ENCODE measurements at places on chromosomes 5 and 9. TPM values are rescaled to one million over a fixed set of nuclear protein-coding genes. Genes with fewer than 3 reads are reported as not detected.
A peak's percentile ranks its signal among the peaks of the same experiment; 100 is the strongest.

The GPR150 gene
- 0.16 TPM for total RNA-seq

- no peak overlapping the region for H3K27ac ChIP-seq
- H3K36me3 ChIP-seq: no peaks in the 10 kb centered on the region
- peaks cover 5% of the 10 kb centered on the region for H3K4me1 ChIP-seq
- no peak for DNase-seq
- no peak overlapping the region for H3K4me3 ChIP-seq
These were observed 35.9 kb downstream of the SVEP1 start for GRCh38 chr9:110543631-110544051.

The CDH9 gene
- total RNA-seq: not detected

The TAF11L7 gene
- not detected for total RNA-seq

- no peaks in the 10 kb centered on the region for H3K36me3 ChIP-seq
- H3K27me3 ChIP-seq: no peaks in the 10 kb centered on the region
- H3K4me3 ChIP-seq: no peak overlapping the region
- H3K4me1 ChIP-seq: peaks cover 17% of the 10 kb centered on the region
These were observed 121.8 kb downstream of the GCNT1 start for GRCh38 chr9:76580820-76581219.

DNA sequence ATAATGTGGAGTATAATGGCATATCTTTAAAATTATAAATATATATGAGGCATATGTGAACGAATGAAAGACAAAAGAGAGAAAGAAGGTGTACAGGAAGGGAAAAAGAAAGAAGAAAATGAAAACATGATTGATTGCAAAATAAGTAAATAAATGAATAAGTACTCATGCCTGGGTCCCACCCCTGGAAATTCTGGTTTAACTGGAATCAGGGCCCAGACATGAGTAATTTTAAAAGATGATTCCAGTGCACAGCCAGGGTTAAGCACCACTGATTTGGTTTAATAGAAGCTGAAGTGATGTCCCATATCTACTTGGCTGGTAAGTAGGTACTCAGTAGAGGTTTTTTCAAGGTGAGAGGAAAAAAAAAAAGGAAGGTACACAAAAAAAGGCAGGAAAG lies 34.0 kb upstream of the HOMER1 start:
- H3K36me3 ChIP-seq: no peaks in the 10 kb centered on the region
- peaks cover 4% of the 10 kb centered on the region for H3K4me1 ChIP-seq
- H3K4me3 ChIP-seq: no peak overlapping the region
- no peak overlapping the region for H3K27ac ChIP-seq
- DNase-seq: no peak
- H3K27me3 ChIP-seq: no peaks in the 10 kb centered on the region

- no peak for DNase-seq
- peaks cover 19% of the 10 kb centered on the region for H3K4me1 ChIP-seq
- peaks cover 3% of the 10 kb centered on the region for H3K27me3 ChIP-seq
- H3K4me3 ChIP-seq: no peak overlapping the region
These were observed 119.6 kb upstream of the NFIB start for GRCh38 chr9:14433351-14434157.

The CATSPER3 gene
- not detected for total RNA-seq

DNA sequence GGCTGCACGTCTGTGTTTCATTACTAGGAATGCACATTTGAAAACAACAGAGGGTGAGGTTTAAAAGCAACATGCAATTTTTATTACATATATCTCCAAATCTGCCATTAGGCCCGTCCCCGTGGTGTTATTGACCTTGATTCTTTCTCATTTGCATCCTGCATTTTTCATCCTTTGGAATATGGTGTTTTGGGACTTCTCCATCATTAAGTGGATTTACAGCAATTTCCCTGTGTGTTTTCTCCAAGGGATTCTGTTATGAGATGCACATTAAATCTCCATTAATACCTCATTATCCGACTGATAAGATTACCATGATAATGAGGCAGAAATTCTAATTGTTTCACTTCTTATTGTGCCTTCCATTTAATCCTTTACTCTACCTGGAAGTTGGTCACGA lies 117.6 kb downstream of the GAPVD1 start:
- H3K4me3 ChIP-seq: no peak overlapping the region
- no peak overlapping the region for H3K27ac ChIP-seq
- no peak for DNase-seq
- H3K27me3 ChIP-seq: peaks cover 8% of the 10 kb centered on the region
- H3K4me1 ChIP-seq: peaks cover 5% of the 10 kb centered on the region
- no peaks in the 10 kb centered on the region for H3K36me3 ChIP-seq

The ZNF354B gene
- 18.9 TPM for total RNA-seq

DNA sequence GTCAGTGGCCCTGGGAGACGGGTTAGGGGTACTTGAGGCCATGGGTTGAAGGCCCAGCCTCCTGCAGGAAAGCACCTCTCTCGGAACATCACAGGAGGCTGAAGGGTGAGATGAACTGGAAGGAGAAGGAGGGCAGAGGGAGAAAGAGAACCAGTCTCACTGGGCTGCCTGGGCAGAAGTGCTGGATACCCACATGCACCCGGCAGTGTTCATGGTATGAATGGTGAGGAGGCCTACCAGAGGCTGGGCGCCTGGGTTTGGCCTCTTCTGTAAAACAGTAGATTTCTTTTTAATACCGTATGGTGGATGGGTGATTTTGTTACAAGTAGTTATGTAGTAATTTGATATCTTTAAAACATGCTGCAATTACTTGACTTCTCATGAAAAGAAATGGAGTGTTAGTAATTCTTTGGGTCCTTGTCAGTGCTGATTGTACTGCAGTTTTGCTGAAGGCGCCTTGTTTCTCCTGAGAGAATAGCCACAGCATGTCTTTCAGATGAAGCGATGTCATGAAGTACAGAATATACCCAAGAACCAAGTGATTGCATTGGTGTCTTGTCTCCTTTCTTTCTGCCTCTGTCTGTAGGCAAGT lies 258.6 kb downstream of the FANCC start:
- DNase-seq: no peak
- no peak overlapping the region for H3K4me3 ChIP-seq
- peak overlapping the region; percentile 99 for H3K27ac ChIP-seq
- H3K4me1 ChIP-seq: peaks cover 76% of the 10 kb centered on the region
- H3K27me3 ChIP-seq: no peaks in the 10 kb centered on the region
- H3K36me3 ChIP-seq: peaks cover 27% of the 10 kb centered on the region

The MARCOL gene
- total RNA-seq: not detected

GRCh38 chr9:86703346-86703745 lies 244.0 kb downstream of the GAS1 start:
- no peaks in the 10 kb centered on the region for H3K27me3 ChIP-seq
- no peak for DNase-seq
- H3K4me3 ChIP-seq: no peak overlapping the region

- H3K4me1 ChIP-seq: no peaks in the 10 kb centered on the region
- no peak overlapping the region for H3K27ac ChIP-seq
- H3K36me3 ChIP-seq: no peaks in the 10 kb centered on the region
- no peaks in the 10 kb centered on the region for H3K27me3 ChIP-seq
- no peak for DNase-seq
These were observed 458.6 kb upstream of the CLINT1 start for GRCh38 chr5:158317507-158317906.

The ESM1 gene
- 0.73 TPM for total RNA-seq

The TXNDC8 gene
- not detected for total RNA-seq

The LCNL1 gene
- total RNA-seq: 3.0 TPM

DNA sequence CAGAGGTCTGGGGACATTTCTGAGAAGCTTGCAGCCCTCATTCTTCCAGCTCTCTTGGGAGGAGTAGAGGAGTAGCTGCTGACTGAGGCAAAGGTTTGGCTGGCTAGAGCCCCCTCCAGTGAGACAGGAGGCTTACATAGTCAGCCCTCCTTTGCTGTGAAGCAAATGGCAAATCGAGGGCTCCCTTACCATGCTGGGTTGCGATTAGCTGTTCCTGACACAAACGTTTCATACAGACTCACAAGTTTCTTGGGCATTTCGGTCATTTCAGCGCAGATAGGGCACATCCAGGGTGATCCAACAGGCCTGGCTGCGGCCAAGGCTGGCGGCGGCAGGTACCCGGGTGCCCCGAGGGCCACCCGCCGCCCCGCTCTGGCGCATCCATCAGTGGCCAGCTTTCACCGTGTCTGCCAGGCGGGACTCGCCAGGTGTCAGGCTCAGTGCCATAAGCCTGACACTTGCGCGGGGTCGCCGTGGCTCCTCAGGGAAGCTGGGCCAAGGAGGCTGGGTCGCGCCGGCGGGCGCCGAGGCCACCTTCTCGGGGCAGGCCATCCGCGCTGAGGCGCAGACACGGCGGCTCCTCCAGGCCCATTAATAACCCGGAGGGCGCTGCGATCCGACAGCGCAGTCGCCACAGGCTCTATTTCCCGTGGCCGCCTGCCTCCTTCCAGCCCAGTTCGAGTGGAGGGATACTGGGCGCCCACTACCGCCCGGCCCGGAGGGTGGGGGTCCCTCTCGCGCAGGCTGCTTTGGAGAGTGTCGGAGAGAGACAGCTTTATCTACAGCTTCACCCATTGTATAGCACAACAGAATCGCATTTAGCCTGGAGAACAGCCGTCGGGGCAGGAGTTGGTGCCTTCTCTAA lies 9.1 kb downstream of the PRDM6 start:
- DNase-seq: no peak
- H3K4me3 ChIP-seq: no peak overlapping the region
- H3K27me3 ChIP-seq: peaks cover 83% of the 10 kb centered on the region
